ENCODE measurements at places on chromosomes 11 and 22.
A peak's percentile ranks its signal among the peaks of the same experiment; 100 is the strongest.

DNA sequence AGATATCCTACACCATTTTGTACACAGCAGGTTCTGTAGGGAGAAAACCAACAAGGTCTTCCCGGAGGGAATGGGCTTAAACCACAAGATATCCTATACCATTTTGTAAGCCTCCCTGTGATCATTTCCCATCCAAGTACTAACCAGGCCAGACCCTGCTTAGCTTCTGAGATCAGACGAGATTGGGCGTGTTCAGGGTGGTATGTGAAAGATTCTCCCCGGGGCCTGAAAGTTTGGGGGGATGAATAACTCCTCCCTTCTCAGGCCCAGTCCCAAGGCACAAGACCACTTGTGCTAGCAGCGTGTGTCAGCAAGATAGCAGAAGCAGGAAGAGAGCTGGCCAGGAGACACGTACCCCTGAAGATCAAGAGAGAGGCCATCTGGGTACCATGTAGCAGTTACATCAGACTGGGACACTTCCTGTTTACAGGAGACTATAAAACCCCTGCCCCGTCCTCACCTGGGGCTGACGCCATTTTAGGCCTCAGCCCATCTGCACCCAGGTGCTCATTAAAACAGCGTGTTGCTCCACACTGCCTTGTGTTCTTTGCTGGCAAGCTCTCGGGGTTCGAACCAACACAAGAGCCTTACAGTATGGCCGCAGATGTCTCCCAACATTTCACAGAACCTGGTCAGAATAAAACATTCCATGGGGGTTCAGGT, 17.3 kb downstream of the MIF start:
- no peak for DNase-seq

- no peak for DNase-seq
Observed at GRCh38 chr11:12263141-12263693, 114.2 kb upstream of the PARVA start.

DNA sequence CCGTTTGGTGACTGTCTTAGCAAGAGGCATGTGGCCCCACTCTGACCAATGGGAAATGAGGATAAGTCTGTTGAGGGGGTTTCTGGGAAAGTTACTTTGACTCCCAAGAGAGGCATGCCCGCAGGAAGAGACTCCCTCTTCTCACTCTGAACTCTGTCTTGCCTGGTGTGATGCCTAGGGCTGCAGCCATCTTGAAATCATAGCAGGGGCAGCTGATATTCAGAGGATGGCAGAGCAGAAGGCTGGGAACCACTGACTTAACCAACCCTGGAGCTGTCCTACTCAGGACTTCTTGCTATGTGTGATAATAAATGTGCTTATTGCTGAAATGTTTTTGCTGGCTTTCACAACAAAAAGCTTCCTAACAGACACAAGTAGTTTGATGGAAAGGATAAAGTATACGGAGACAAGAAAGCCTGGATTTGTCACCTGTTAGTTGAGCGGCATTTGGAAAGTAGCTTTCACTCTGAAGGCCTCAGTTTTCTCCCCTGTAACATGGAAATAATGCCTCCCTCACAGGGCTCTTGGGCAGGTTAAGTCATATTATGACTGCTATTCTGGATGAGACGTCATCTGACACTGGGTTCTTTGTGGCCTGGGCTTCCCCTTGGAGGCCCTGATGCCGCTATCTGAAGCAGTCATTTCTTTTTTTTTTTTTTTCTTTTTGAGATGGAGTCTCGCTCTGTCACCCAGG, 128.5 kb downstream of the CEP164 start:
- DNase-seq, result no peak

DNA sequence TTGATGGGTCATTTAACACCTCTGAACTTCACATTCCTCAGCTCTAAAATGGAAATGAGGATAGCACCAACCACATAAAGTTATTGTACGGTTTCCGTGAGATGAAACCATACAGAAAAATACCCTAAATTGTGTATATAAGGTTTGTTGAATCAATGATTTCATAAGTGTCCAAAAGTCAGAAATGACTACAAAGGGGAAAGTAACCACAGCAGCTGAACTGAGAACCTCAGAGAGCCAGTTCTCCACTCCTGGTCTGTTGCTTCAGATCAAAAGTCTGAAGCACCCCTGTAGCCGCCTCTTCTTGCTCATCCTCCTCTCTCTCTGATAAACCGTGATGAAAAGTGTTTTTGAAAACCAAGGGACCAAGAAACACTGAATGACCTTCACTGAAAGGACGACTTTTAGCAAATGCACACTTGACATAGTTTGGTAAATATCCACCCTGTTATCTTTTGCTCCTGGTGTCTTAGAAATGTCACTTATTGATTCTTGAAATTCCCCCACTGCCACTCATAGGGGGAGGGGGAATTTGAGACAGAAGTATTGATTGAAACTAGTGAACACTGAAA, 194.5 kb downstream of the NAV2 start:
- DNase-seq, result no peak

DNA sequence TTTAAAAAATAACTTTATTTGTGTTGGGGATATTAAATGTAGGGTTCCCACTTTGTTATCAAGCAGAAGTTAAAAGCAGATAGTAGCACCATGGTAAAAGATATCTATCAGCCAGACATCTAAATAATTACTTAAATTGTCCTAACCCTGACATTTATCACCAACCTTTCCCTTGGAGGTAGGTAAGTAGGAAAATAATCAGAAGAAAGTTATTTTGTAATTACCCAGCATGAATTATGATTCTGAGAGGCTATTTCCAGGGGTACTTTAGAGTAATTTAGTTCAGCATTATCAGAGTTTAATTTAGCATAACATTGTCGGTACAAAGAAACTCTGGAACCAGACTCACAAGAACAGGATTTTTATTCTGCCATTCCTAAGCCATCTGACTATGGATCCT, 23.2 kb upstream of the LRRC55 start:
- DNase-seq, result no peak

GRCh38 chr22:20013382-20013871, 3.2 kb downstream of the ARVCF start:
- no peak for DNase-seq

DNA sequence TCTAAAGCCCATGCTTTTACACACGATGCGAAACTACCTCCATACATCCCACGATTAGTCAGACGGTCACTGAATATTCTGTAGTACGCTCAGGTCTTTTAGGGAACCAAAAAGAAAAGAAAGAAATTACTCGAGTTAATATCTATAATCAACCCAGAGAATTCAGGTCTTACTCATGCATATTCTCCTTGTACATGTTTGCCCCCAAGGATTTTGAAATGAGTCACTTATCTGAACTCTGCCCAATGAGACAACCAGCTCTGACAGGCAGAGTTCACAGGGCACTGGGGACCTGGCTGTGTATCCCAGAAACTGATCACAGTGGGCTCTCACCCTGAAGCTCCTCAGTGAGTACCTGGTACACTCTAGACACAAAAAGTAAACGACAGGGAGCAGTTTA, 29.2 kb downstream of the RASSF10 start:
- DNase-seq, result no peak

GRCh38 chr11:128667873-128668272, 26.0 kb upstream of the FLI1 start:
- DNase-seq, result no peak

DNA sequence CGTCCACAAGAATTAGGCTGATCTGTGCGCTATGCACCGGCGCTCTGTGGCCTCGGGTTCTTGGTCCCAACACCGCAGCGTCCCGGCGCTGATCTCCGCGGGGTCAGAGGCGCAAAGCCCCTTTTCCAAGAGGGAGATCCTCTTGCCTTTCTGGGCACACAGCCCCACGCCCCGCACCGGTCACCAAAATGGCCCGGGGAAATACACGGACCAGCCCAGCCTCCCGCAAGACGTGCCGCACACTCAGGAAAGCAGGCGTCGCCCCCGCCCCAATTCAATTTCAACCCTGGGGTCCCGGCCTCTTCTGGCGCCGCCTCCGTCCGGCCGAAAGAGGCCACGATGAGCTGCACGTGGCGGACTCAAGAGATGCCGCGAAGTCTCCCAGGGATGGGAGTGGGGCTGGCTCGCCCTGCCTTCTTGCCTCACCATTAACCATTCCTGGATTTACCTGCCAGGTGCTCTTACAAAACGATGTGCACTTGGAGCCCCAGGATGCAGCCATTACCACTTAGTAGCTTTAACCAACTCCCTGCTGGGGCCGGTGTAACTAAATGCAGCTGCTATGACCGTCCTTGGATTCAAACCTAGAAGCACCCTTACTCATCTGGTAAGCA, 10.5 kb downstream of the PIWIL3 start:
- DNase-seq, result no peak

- DNase-seq, result no peak
Observed at GRCh38 chr11:126136507-126136906, 73.8 kb upstream of the CDON start.

- no peak for DNase-seq
Observed at GRCh38 chr11:85913513-85913912, 58.3 kb downstream of the CCDC83 start.

- DNase-seq, result no peak
Observed at GRCh38 chr11:104665641-104666040, 232.6 kb downstream of the CASP12 start.

GRCh38 chr11:130414107-130415080, 14.0 kb downstream of the ADAMTS8 start:
- no peak for DNase-seq

- no peak for DNase-seq
Observed at GRCh38 chr11:111006227-111006626, 239.3 kb upstream of the POU2AF2 start.

- DNase-seq, result no peak
Observed at GRCh38 chr11:2377511-2378443, 667 bp downstream of the CD81 start.

GRCh38 chr11:48063424-48063978, 83.1 kb downstream of the PTPRJ start:
- DNase-seq, result no peak

GRCh38 chr11:10051868-10052586, 242.0 kb downstream of the SBF2 start:
- DNase-seq, result no peak

- DNase-seq, result no peak
Observed at GRCh38 chr11:119372260-119373058, 9.0 kb downstream of the USP2 start.

DNA sequence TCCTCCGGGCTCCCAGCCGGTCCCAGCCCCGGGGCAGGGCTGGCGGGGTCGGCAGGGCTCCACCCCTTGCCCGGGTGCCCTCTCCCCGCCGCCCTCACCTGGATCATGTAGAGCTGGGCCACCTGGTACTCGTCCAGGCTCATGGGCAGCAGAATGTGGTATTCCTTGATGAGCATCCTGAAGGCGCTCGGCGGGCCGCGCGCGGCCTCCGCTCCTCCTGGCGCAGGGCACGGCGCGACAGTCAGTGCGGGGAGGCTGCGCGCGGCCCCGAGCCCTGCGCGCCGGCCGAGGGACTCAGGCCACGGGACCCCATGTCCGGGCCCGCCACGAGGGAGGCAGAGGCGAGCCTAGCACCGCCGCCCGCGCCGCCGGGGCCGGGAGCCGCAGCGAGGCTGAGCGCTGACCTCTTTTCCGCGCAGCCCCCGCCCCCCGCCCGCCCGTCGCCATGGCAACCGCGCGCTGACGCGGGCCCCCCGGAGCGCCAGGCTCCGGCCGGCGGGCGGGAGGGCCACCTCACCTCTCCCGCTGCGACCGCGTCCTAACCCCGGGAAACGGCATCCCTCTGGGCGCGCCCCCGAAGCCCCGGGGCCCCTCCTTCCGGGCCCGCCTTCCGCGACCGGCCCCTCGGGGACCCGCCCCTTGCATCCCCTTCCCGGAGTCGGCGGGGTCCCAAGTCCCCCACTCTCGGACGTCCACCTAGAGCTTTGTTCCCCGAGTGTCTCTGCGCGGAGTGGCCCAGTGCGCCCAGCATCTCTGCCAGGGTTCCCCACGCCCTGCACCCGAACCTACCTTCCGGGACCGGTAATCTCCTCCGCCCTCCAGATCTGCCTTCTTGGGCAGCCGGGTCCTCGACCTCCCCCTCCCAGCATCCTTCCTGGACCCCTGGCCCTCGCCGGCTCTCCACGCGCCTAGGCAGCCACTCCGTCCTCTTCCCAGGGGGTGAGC, 886 bp downstream of the PITPNM1 start:
- DNase-seq, result no peak

GRCh38 chr22:47094861-47095330, 332.4 kb downstream of the TBC1D22A start:
- no peak for DNase-seq

GRCh38 chr22:39545386-39546365, 13.1 kb upstream of the RPS19BP1 start:
- DNase-seq, result peak; percentile 65

- DNase-seq, result no peak
Observed at GRCh38 chr11:116107229-116107628, 603.0 kb upstream of the CADM1 start.

DNA sequence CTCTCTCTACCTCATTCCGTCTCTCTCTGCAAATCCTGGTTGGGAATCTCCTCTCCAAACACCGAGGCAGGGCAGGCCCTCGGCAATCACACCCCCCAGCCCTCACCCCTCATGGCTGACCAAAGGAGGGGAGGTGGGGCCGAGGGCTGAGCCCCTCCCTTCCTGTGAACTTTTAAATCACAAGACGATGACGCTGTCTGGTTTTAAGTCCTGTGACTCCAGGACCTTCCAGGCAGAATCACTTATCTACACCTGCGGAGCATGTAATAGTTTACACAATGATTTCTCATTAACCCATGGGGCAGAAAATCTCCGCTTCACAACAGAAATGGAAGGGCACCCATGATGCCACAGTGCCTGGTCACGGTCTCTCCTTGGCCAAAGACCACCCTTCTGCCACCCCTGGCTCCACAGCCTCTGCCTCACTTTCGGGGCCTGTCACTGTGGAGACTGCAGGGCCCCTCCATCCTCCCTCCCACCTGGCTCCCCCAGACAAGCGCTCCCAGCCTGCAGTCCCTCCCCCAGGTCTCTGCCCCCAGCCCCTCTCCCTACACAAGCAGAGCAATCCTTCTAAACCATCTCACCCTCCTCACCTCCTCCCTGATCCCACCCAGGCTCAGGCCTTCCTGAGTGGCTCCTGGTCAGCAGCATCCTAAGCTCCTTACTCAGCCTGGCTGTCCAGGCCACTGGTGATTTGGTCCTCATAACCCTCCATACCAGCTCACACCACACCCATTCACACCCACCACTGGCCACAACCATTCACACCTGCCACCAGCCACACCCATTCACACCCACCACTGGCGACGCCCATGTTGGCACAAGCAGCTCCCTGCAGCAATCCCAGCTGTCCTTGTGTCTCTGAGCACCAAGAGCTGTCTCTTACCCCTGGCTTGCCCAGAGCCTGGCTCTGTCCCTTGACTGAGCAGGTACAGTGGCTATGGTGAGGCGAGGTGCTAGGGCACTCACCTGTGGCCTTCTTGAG, 30.7 kb upstream of the ARFGAP3 start:
- DNase-seq, result no peak

GRCh38 chr22:45478108-45478771, 24.4 kb upstream of the FBLN1 start:
- no peak for DNase-seq

- no peak for DNase-seq
Observed at GRCh38 chr22:36830601-36831000, 13.8 kb upstream of the PVALB start.
